ENCODE measurements at places on chromosomes 4 and X. TPM values are rescaled to one million over a fixed set of nuclear protein-coding genes. Genes with fewer than 3 reads are reported as not detected.
A peak's percentile ranks its signal among the peaks of the same experiment; 100 is the strongest.

The HPGDS gene
- total RNA-seq, result 4.4 TPM

DNA sequence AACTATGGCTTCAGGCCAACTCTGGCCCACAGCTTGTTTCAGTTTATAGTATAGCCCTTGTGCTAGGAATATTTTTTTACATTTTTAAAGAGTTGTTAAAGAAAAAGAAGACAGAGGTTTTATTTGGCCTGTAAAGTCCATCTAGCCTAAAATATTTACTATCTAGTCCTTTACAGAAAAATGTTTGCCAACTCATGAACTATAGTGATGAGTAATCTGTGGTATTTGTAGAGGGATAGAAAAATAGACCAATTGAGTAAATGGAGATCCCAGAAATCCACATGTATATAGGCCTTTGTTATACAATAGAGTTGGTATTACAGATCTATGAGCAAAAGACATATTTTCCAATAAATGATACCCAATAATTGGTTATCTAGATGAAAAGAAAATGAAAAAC lies 288.7 kb downstream of the PRDM5 start:
- no peak for DNase-seq

DNA sequence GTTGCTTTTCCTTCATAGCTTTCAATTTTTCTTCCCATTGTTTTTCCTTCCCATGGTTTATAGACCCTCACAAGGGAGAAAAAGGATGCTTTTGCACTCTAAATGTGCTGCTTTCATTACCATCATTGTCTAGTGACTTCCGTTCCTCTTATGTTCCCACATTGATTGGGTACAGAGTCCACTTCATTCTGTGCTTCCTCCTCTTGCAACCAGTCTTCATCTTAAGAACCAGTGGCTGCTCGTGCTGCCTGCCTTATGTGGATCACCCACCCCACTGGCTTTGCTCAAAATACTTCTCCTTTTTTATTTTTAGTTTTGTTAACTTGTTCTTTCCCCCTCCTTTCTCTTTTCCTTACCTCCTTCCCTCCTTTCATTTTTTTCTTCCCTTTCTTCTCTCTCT lies 76.5 kb upstream of the BOD1L1 start:
- no peak for DNase-seq

The DCAF4L1 gene
- total RNA-seq, result 0.36 TPM

DNA sequence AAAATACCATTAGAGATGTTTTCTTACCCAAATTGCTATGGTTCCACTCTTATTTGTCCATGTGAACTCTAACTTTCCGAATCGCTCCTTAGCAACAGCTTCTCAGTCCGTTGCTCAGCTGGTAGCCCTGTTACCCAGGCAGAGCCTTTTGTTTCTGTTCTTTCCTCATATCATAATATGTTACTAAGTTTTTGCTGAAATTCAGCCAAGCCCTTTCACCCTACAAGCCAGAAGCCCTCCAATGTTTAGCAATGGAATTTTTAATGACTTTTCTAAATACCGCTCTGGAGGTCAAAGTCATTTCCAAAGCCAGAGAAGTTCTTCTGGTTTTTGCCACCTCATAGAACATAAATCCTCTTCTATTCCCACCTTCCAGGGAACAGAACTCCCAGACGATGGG lies 1029.5 kb downstream of the C4orf33 start:
- no peak for DNase-seq

The KLHL2 gene
- 23.7 TPM for total RNA-seq

GRCh38 chr4:59655996-59656395 lies 1544.1 kb upstream of the ADGRL3 start:
- no peak for DNase-seq

DNA sequence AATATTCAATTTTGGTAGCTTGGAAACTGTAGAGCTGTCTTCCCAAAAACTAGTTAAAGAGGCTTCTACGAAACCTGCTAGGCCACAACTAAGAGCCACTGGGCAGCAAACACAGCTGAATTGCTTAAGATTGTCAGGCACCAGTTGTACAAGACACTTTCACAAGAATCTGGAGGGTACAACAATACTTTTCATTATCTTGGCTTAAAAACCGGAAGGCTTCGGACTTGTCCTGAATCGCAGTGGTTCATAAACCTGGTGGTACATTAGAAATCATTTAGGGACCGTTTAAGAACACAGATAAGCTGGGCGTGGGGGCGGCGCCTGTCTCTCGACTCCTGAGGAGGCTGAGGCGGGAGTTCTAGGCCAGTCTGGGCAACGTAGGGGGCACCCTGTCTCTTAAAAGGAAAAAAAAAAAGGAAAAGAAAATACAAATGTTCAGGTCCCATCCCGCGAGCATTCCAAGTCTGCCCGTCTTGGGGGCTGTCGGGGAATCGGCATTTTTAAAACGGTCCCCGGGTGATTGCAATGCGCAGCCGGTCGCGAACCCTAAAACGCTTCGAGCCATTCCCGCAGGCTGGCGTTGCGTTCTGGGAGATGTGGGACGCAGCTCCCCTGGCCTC lies 763 bp downstream of the PYURF start:
- DNase-seq, result no peak

DNA sequence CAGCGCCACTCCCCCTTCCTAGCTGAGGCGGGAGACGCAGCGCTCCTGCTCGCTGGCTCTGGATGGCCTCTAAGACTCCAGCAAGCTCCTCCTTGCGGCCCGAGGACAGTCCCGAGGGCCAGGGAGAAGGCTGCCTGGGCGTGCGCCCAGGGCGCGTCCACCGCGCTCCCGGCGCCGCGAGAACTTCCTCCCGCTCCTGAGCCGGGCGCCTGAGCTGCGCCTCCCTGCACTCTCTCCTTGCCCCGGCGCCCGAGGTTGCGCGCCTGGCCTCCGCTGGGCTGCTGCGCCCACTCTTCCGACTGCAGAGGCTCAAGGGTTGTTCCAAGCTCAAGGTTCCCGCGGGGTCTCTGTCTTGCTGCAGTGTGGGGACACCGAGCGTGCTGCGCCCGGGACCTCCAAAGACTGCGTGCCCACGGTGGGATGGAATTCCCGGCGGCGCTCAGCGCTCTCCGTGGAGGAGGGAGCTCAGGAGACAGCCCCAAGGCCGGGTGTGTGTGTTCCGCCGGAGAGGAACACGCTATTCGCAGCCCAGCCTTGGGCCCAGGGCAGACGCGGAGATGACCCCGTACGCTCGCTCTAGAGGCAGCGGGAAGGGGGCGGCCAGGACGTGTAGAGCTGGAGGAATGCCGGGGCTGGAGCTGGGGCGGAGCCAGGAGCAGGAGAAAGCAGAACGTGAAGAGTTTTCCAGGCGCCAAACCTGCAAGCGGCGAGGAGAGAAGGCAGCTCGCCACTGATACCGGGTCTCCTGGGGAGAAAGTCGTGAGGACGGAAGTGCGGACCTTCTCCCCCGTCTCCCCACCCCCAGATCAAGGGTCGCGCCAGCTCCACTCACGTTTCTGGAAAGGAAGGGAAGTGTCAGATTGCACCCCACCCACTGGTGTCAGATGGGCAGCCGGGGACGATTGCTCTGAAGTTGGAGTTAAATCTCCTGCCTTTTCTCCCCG lies at the start of gene ARHGAP6:
Gene ARHGAP6 (minus strand): TSS at position 753 of the 944 bp plus-strand sequence. CDS start 1,092 bp downstream, outside the sequence.
- peak; percentile 44 for DNase-seq

DNA sequence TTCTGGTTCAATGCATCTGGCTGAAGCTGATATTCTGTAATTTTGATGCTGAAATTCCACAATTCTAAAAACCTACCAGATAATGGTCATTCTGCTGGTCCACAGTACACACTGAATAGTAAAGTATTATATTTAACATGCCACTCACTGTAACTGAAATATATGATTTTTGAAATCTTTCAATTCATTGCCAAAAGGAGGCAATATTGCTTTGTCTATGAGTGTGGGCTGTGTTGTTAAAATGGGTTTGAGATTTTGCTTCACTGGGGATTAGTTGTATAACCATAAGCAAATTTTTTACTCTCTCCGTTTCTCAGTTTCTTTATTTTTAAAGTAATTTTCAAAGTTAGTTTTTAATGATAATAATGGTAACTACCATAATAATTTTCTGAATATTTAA lies 1404.1 kb upstream of the IGFBP7 start:
- no peak for DNase-seq

The IL1RAPL1 gene
- 0.49 TPM for total RNA-seq

The CENPE gene
- total RNA-seq, result 1.3 TPM

The PABPC1L2A gene
- total RNA-seq, result not detected

DNA sequence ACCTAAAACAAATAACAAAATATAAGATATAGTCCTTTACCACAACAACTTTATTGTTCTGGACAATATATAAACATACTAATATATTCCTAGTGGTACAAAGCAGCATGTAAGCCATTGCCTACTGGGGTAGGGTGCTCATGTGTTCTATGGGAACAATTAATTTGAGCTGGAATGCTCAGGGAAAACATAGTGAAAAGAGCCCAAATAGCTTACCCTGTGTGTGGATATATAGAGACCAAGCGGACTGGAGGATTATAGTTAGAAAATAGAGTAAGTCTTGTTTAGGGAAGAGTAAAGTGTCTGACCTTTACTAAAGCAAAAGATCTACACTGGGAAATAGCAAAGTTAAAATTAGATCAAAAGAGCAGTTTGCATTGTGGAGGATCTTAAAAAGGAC lies 64.8 kb downstream of the MAD2L1 start:
- no peak for DNase-seq

DNA sequence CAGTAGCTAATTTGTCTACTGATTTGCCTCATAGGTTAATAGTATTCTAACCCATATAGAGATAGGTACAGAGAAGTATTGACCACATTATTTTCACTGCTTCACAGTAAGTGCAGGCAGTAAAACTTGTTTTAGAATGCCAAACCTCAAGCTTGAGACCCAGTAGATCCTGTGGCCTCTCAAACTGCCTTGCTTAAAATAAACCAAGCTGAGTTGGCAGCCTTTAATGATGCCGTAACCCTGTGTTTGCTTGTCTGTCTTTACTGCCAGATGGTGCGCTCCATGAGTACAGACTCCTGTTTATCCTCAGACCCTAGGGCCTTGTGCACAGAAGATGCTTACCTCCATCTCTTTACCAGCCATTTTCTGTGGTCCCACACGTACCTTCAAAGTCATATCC lies 50.8 kb downstream of the ANXA3 start:
- DNase-seq, result no peak

The FGB gene
- 1.3 TPM for total RNA-seq

DNA sequence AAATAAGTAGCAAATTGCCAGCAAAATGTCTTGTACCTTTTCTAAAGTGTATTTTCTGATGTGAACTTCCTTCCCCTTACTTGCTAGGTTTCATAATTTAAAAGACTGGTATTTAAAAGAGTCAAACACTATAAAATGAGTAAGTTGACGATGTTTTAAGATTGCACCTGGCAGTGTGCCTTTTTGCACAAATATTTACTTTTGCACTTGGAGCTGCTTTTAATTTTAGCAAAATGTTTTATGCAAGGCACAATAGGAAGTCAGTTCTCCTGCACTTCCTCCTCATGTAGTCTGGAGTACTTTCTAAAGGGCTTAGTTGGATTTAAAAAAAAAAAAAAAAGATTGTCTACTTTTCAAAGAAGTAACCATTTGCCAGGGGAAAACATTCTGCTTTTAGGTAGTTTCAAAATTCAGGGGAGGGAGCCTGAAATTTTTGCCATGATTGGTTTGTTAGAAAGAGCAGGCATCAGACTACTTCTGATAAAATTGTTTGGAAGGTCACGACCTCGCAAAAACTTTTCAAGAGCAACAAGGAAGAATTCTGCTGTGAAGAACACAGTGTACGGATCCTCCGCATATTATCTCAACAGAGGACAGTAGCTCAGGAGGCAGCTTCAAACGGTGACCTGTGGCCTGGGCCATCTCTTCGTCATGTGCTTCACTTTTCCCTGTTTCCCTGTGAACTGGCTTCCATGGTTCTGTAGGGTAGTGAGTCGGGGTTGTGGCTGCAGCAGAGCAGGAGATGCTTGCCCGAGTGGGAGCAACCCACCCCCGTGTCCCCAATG lies 66.1 kb downstream of the CDS1 start:
- DNase-seq, result no peak

- DNase-seq, result no peak
Observed at GRCh38 chr4:114015444-114015899, 36.0 kb upstream of the ARSJ start.

The AR gene
- 26.2 TPM for total RNA-seq

- DNase-seq, result no peak
Observed at GRCh38 chrX:22203186-22203585, 69.5 kb upstream of the CBLL2 start.

DNA sequence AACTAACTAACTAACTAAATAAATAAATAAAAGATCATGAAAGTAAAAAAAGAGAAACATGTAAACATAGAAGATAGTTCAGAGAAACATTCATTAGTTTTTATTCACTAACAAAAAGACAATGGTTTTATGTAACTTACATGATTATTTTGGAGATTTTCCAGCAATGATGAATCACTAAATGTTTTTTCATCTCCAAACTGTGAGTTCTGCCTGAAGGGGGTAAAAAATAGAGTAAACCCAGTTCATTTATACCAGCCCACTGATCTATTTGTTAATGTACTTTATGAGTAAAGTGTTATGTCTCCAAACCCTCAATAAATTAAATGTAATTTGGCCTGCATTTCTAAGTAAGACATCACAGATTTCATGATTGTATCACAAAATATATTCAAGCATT lies 101.1 kb downstream of the ATP8A1 start:
- DNase-seq, result no peak

DNA sequence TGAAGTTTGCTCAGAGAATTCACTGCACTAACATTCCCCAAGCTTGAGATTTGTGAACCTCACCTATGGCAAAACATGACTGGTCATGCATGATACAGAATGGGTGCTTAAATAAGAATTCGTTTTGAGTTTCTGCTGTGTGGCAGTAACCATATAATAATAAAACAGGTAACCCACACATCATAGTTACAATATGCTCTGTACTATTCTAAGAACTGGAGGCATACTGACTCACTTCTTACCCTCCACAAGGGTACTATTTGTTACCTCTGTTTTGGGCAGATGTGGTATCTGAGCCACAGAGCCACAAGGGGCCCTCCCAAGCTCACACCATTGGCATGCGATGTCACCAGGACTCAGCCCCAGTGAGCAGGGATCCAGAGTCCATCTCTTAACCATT lies 17.6 kb downstream of the SLC2A9 start:
- DNase-seq, result no peak

The CCDC110 gene
- 2.3 TPM for total RNA-seq

DNA sequence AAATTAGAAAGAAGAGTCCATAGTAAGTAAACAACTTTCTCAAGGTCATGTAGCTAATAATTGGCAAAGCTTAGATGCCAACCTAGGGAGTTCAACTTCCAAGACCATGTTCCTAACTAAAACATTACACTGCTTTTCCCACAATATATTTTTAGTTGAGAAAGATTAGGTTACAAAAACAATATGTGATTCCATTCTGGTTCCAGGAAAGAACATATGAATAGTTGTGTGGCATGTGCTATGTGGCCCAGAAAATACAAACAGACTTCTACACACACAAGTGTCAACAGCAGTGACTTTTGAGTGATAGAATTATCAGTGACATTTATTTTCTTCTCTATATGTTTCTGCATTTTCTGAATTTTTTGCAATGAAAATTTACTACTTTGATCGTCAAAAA lies 62.7 kb upstream of the EDNRA start:
- DNase-seq, result no peak

Measured in ureter (tissue), 1 donor.